ENCODE measurements at places on chromosomes 13 and 19.
A peak's percentile ranks its signal among the peaks of the same experiment; 100 is the strongest.

DNA sequence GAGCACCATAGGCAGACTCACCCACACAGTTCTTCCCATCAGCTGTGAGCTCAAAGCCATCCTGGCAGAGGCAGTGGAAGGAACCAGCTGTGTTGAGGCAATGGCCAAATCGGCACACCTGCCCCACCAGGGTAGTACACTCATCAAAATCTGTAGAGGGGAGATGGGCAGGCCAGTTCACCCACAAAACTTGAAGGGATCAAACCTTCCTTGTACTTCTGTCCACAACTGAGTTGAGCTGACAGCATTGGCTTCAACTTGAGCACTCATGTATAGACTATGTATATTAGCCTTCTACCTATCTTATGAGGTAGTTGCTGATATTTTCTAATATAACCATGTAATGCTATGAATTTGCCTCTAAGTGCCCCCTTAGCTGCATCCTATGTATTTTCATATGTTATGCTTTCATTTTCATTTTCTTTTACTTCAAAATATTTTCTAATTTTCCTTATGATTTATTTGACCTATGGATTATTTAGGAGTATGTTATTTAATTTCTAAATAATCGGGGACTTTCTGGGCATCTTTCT is 42.9 kb downstream of the CCL25 start:
- no peak for DNase-seq

DNA sequence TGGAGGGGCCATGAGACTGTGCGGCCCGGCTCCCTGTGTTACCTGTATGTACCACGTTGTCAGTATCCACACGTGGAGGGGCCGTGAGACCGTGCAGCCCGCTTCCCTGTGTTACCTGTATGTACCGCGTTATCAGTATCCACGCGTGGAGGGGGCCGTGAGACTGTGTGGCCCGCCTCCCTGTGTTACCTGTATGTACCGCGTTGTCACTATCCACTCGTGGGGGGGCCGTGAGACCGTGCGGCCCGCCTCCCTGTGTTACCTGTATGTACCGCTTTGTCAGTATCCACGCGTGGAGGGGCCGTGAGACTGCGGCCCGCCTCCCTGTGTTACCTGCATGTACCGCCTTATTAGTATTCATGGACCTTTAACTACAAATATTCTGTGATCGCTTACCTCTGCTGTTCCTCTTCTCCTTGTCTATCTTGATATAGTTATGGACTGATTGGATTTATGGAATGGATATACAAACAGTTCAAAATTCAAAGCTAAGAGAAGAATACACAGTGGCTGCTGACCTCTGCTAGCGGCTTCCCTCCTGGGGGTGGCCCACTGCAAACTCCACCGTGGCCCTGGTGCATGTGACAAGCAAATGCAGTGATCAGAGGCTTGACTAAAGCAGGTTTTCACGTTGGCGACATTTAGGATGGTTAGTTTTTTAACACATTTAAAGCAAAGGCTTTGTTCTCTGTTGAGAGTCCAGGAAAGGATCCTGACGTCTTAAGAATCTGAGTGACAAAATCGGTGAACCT is 38.7 kb downstream of the ATP11A start:
- DNase-seq: no peak

GRCh38 chr13:23349161-23349897 is 84.2 kb downstream of the SACS start:
- DNase-seq: no peak

DNA sequence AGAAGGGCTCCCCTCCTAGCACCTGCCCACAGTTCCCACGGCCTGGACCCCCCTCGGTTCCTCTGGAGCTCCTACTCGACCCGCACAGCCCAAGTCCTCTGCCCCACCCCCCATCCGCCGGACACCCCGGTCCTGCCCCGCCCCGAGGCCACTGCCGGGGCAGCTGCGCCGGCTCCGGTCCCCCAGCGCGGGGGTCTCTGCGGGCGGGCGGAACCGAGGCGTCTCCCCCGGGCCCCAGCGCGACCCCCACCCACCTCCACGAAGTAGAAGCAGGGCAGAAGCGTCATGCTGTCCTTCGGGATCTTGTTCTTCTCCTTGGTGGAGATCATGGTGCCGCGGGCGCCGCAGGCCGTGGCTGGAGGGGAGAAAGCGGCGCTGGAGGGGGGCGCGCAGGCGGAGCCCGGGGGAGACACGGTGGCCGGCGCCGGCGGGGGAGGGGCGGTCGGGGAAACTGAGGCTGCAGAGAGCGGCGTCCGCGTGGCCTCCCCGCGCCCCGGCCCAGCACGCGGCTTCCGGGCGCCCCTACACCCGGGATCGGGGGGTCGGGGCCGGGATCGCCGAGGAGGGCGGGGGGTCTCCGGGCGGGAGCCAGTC is 427 bp downstream of the PLPPR3 start:
- DNase-seq: no peak

GRCh38 chr13:31797154-31797775 is 57.9 kb downstream of the RXFP2 start:
- peak; percentile 71 for DNase-seq

DNA sequence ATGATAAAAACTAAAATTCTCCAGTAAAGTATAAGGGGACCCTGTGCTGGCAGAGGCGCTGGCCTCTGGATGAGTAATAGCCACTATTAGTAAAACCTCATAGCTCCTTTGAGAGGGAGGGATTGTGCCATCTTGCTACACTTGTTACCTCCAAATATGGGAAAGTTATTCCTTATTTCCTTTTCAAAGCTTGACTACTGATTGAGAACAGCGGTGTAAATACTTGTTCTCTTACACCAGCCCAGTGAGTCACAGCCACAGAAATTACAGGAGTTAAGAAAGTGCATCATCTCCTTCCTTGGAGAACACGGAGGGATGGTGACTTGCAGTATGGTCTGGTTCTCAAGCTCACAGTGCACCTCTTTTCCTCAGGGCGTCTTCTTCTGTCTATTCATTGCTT is 379.0 kb downstream of the EFNB2 start:
- peak; percentile 98 for DNase-seq

DNA sequence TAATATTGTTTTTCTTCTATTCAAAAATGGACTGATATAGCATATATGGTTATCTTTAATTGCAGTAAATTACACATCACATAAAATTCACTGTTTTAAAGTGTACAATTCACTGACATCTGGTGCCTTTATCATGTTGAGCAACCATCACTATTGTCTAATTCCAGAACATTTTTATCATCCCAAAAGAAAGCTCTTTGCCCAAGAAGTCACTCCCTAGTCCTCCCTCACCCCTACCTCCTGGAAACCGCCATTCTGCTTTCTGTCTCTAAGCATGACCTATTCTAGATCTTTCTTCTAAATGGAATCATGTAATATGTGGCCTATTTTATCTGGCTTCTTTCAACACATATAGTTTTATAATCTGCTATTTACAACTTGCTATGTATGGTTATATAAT is 525.6 kb downstream of the DCT start:
- no peak for DNase-seq

GRCh38 chr19:15108145-15108844 is 1.1 kb downstream of the SYDE1 start:
- peak; percentile 34 for DNase-seq

DNA sequence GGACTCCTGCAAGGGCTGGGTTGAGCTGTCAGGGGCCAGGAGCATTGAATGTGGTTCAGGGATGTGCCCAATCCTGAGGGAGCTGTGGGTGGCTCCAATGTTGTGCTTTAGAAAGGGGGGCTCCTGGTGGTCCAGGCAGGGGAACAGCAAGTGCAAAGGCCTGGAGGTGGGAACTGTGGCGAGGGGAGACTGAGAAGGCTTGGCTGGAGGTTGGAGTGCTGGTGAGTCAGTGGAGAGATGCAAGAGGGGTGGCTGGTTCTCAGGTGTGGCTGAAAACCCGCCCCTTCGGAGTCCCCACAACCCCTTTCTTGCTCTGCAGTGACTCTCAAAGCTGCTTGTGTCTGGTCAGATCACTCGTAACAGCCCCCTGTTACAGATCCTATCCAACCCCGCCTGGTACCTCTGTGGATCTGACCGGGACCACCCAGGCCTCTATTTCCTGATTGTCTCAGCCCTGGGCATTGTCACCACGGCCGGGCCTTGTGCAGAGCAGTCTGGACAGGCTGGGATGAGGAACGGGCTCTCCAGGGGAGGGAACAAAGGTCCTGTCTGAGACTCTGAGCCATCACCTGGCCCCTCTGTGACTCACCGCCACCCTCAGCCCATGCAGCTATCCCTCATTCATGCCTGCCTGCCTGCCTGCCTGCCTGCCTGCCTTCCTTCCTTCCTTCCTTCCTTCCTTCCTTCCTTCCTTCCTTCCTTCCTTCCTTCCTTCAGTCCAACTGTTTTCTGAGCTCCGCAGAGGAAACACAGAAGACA is 1.4 kb upstream of the KCNN1 start:
- no peak for DNase-seq

GRCh38 chr19:17448131-17448967 is at the start of gene TMEM221:
TSS of gene TMEM221 (minus strand) at chr19:17448668. CDS start at chr19:17448462, 206 bp downstream.
- DNase-seq: peak; percentile 44

- no peak for DNase-seq
Measured at GRCh38 chr13:84563611-84564010, 681.3 kb upstream of the SLITRK1 start.

DNA sequence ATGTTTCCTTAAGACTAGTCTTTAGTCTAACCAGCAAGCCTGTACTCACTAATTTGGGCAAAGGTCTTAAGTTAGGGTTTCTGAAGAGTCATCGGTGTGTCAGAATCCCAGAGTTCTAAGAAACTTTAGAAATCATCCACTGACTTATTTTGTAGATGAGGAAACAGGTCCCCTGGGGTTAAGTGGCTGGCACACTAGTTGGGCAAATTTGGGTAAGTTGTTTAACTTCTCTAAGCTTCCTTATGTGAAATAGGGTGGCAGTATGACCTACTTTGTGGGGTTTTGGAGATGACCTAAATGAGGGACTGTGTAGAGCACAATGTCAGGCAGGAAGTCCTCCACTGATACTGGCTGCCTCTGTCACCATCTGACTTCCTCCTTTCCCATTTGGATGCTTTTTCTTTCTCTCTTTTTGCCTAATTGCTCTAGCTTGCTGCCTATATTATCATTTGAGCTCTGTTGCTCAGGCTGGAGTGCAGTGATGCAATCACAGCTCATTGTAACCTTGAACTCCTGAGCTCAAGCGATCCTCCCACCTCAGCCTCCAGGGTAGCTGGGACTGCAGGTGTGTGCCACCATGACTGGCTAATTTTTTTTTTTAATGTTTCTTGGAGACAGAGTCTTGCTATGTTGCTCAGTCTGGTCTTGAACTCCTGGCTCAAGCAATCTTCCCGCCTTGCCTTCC is 2.3 kb downstream of the ADGRE3 start:
- no peak for DNase-seq

All from EL (cell line).